ENCODE measurements at places on chromosomes 7 and 10.

DNA sequence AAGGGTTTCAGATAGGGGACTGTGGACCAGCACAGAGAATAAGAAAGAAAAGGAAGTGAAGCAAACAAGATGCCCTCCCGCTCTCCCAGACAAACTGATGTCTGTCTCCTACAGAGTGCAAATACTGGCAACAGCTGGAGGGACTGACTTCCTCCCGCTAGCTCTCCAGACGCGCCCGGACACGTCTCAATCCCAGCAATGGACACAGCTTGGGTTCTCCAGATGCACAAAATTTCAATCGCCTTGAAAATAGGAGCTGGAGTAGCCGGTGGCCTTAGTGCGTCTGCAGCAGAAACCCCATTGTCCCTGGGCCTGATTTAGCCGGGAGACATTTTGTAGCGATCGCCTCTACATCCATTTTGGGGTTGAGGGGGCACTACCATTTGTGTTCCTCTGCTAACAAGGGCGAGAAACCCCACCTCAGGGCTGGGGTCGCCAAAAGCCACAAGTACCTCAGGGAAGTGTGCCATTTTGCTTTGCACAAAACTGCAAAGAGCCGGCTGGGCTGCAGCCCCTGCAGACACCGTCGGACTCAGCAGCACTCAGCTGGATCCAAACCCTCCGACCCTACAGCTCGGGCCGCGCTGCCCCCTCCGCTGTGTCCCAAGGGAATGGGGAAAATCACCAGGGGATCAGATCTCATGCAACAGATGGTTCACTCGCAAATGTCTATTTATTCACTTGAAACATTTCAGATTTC is 5.9 kb downstream of the CPA2 start:
- no peak for DNase-seq

DNA sequence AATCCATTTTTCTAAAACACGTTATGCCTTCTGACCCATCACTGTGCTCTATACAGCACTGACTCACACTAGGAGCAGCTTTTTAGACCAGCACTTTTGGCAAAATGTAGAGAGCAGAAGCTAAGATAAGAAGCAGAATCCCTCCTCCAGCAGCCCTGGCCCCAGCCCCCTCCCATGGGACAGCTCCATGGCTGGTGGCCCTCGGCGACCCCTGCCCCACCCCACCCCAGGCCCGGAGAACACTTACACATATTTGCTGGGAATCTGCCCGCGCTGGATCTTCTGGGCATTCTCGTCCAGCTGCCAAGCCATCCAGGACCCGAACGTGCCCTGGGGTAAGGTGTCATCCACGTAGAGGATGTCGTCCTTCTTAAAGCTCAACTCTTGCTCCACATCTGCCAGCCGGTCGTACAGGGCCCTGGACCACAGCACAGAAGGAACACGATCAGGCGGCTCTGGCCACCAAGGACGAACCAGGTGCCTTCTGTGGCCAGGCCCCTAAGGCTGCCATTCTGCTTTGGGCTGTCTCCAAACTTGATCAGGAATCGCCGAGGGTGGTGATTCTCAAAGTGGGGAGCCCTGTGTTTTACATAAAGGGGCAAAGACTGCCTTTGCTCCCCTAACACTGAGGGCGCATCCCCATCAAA is 119.9 kb downstream of the DLG5 start:
- DNase-seq, result no peak

DNA sequence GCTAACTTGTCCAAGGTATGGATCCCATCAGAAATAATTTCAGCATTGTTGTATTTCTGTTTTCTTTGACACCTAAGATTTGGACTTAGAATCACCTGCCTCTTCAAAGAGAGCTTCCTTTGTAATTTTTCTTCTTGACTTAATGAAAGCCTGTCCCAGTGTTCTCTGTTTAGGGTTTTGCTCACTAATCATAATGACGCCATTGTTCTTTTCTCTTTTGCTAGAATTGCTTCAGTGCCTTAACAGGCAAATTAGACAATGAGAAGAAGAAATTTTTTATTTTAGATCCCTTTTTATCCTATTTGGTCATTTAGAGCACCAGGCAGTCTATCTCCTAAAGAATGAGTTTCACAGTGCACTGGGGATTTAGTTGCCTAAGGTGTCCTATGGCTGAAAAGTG is 128.5 kb downstream of the SND1 start:
- DNase-seq, result no peak

DNA sequence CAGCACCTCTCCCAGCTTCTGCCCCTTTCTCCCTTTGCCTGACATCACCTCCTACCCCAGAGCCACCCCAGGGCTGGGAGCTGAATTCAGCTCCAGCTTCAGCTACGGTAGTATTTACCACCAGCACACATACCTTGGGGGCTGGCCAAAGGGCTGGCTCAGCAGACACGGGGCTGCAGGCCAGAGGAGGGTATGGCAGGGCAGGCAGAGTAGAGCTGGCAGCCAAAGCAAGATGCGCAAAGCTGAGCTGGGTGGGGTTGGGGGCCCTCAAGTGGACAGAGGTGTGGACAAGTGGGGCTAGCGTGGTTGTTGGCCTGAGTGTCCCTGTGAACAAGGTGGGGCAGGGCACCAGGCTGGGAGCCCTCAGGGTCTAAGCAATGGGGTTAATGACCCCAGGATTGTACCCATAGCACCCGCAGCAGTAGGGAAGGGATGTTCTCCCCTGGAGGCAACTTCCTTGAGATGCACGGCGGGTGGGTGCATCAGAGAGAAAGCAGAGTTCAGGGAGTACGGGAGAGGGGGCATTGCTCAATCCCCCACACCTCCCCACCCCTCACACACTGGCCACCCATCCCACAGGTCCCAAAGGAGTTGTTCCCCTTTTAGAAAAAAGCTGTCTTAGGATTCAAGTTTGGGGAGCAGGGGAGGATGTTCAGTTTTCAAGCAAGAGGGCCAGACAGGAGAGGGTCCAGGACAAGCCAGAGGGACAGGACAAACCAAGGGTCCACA is 8.0 kb downstream of the VSIR start:
- no peak for DNase-seq

- no peak for DNase-seq
Measured at GRCh38 chr10:124878457-124878739, 63.5 kb upstream of the ZRANB1 start.

GRCh38 chr10:35661236-35661635 is 19.1 kb upstream of the FZD8 start:
- DNase-seq, result no peak

DNA sequence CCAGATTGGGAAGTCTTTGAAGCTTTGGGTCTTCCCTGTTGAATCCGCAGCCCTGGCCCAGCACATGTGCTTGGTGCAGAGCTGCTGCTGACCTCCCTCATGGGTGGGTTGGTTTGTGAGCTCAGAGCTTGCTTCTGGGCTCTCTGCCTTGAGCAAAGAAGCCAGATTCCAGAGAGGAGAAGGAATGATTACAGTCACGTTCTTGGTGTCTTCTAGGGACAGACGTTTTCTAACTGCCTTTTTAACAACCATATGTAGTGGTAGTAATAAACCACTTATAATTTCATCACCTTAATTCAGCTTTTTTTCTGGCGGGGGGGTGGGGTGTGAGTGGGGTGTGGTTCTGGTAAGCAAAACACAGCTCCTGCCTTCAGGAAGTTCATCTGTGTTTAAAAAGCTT is 39.5 kb downstream of the LRMDA start:
- no peak for DNase-seq

- DNase-seq, result no peak
Measured at GRCh38 chr7:116582806-116583444, 58.1 kb downstream of the CAV1 start.

DNA sequence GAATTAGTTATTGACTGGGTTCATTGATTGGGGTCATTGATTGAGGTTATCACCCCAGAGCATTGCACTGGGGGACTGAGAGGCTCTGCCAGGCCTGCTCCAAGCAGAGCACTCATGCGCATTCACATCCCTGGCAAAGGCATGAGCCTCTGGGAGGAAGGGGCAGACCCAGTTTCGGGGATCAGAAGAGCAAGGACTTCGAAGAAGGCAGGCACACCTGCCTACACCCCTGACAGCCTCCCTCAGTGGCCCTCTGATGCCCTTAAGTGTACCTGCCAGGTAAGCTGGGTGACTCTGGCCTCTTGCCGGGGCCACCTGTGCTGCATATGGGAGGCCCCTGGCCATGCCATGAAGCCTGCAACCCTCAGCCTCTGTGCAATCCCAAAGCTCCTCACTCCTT is 181.1 kb downstream of the PTPN20 start:
- DNase-seq, result no peak

DNA sequence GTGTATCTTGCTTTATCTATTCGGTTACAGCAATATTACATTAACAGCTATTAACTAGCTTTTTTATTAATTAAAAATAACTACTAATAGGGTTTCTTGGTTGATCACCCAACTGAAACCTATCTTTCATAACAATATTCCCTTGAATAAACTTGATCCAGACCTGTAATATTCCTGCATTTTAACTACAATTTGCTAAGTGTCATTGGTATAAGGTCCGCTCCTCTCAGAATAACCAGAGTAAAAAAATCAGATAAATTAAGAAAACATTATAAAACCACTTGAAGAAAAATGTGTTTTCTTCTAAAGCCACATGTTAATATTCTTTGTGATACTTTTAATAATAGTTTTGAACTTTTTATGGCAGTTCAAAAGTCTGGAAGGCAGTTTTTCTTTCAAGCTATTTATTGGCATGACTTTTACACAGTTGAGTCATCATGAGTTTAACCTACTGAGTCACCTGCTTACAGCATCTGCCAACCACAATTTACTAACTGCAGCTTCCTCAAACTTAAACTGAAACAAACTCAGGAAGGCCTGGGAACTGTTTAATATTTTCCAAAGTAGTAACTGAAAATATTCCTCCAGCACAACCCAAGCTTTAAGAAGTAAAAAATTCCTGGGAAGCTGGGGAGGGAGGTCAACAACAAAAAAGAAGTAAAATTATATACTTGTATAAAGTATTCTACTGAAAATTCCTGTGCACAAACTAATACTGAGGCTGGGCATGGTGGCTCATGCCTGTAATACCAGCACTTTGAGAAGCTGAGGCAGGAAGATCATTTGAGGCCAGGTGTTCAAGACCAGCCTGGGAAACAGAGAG is 103.2 kb downstream of the NRBF2 start:
- no peak for DNase-seq

- DNase-seq, result no peak
Measured at GRCh38 chr7:105583061-105583460, 1.8 kb upstream of the EFCAB10 start.

DNA sequence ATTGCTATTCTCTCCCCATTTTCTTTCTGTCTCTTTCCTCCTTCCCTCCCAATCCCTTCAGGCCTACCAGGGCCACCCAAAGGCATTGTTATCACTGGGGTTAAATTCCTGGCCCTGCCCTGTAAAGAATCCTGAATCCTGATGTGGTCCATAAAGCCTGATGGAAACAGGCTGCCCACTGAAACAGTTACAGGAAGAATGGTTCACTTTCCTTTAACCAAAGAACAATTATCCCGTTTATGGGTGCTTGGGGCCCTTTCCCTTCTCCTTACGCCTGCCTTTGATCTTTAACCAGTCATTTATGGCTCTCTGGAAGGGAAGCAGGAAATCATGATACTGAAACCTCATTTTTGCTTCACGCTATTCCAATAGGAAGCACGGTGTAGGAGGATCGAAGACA is 273.1 kb upstream of the NEBL start:
- no peak for DNase-seq

GRCh38 chr10:71272056-71272771 is 46.8 kb upstream of the SLC29A3 start:
- no peak for DNase-seq

DNA sequence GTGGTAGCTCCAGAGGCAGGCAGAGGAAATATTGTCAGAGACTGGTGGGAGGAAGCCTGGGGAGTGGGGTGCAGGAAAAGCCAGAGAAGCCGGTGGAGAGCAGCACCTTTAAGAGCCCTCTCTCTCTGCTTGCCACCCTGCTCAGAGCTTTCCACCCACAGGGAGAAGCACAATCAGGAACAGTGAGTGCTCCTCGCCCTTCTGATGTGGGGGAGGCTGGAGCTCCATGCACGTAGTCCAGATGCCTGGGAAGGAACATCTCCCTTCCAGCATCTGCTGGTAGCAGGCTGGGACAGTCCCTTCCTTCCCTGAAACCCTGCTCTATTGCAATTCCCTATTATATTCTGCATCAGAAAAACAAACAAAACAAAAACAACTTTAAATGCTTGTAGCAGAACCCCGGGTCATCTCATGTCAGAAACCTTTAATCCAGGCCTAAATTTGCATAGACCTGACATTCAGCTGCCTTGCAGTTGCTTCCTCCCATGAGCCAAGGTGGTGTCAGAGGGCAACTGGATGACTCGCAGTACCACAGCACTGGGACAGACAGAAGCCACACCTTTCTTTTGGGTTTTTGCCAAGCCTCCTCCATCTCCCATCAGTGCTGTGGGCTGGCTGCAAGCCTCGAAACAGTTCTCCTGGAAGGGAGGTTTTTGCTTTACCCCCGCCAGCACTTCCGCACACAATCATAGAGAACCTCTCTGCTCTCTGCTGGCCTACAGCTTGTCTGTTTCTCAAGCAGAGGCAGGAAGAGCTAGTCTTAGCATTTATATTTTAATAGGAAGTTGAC is 13.1 kb downstream of the AVPI1 start:
- DNase-seq, result no peak

GRCh38 chr10:103241262-103242011 is 4.2 kb upstream of the RPEL1 start:
- no peak for DNase-seq

DNA sequence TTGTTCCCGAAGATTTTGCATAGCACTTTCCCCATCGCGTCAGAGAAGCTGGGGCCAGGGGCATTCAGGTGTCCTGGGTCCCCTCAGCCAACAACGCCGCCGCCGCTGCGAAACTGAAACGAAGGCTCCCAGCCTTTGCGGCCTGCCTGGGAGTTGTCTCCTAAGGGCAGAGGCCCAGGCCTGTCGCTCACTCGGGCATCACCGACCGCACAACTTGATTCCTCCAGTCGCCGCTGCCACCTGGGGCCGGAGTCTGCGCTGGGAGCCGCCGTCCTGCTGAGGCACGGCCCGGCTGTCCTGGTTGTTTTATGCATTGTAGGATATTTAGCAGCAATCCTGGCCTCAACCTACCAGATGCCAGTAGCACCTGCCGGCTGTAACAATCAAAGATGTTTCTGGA is 22.0 kb downstream of the ZSCAN25 start:
- DNase-seq, result no peak

- DNase-seq, result no peak
Measured at GRCh38 chr7:116215551-116215950, 5.2 kb downstream of the TES start.

DNA sequence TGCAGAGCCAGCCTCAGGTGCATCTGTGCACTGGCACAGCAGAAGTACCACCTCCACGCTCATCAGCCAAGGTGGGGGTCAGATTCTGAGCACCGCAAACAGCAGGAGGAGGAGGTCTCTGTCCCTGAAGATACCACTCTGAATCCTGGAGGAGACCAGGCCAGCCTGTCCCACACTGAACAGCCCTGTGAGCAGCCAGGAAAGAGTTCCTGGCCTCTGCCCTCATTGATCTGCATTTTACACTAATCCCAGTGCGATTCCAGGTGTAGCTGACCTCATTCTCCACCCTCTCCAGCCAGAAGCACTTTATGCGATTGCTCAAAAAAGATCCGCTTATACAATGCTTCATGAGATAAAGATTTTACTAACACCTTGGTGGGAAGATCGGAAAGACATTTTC is 99.1 kb upstream of the CACUL1 start:
- no peak for DNase-seq

Data from cortex of kidney (tissue), 1 donor.